ENCODE measurements at places on chromosomes 11 and 22.

GRCh38 chr11:109739379-109739778 lies 317.4 kb downstream of the C11orf87 start:
- DNase-seq, result no peak

GRCh38 chr11:56842814-56843794 lies 94.6 kb upstream of the OR9G4 start:
- DNase-seq, result no peak

- DNase-seq, result no peak
Observed at GRCh38 chr11:106961048-106961447, 57.2 kb downstream of the GUCY1A2 start.

DNA sequence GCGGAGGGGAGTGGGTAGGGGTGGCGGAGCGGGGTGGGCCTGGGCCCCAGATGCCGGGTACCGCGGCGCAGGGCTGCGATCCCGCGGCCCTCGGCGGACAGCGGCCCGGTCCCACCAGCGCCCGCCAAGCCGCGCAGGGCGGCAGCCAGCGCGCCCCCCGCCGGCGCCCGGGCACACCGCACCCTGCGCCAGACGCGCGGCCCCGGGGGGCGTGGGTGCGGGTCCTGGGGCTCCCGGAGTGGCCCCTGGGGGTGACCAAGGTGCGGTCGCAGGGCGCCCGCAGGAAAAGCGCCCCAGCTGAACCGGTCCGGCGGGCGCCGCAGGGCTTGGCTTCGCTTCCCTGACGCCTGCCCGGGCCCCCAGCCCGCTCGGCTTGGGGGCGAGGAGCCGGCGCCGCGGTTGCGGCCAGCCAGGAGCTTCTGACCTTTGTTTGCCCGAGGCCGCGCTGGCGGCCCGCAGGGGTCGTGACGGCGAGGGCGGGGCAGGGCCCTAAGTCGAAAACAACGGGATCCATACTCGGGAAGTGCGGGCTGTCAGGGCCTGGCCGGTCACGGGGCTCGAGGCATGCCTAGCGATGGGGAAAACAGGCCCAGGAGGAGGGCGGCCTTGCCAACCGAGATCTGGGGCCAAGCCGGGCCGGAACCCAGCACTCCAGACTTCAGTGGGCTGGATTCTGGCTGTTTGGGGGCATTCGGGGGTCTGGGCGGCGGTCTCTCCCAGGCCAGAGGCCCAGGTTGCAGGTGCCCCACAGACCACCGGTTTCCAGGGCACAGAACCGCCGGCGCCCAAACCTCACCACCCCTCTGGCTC lies 581 bp upstream of the AP5B1 start:
- DNase-seq, result peak; percentile 50

GRCh38 chr11:2142762-2143202 lies 3.6 kb upstream of the IGF2 start:
- DNase-seq, result no peak

GRCh38 chr11:15988016-15988550 lies 368.3 kb downstream of the SOX6 start:
- no peak for DNase-seq

DNA sequence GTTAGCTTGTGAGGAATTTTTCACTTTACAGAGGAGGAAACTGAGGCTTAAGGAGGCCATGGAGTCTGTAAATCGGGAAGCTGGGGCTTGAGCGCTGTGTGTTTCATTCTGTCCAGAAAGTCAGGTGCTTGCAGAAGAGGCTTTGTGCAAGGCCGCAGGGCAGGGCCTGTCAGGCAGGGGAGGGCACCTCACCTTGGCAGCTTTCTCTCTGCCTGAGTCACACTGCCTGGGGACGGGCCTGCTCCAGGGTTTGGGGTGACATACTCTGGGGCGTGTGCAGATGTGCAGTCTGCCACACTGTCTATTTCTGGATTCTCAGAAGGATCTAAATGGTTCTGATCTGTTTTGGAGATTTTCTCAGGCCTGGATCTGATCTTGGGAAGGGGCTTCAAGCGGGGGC lies 8.4 kb downstream of the INCENP start:
- no peak for DNase-seq

DNA sequence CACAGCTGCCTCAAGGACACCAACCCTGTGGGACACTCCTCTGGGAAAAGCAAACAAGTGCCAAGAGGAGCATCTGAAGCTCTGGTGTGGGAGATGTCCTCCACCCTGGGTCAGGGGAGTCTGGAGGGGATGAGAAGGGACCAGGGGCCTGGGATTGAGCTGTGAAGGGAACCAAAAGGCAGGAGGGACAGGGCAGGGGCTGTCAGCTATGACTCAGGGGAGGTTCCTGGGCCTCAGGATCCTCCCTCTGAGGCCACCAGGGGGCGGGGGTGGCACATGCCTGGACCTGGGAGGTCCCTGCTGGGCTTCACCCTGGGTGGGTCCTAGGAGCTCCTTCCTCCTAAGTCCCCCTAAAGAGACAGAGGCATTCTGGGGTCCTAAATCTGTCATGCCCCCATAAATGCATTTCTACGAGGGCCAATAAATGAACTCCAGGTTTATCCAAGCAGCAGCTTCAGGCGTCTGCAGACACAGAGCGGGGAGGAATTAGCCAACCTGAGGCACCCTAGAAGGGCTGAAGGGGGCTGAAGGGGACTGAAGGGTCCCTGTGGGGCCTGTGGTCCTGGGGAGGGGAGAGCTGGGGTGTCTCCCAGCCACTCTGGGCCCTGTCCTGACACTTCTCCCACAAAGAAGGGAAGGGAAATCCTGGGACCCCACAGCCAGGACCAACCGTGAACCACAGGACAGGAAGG lies 31.9 kb upstream of the IGLL5 start:
- DNase-seq, result peak; percentile 70

GRCh38 chr11:72851726-72852125 lies 37.5 kb downstream of the ATG16L2 start:
- DNase-seq, result no peak

GRCh38 chr22:44543781-44544477 lies 45.9 kb upstream of the RTL6 start:
- no peak for DNase-seq

- DNase-seq, result no peak
Observed at GRCh38 chr11:12775955-12776354, 101.7 kb downstream of the TEAD1 start.

- DNase-seq, result no peak
Observed at GRCh38 chr22:44754998-44755397, 2.6 kb downstream of the ARHGAP8 start.

GRCh38 chr22:23144932-23145877 lies at the start of gene RAB36:
Gene RAB36, plus strand, starts transcription at chr22:23145477. Its CDS starts 1,140 bp downstream, at chr22:23146617.
- DNase-seq, result peak; percentile 96

DNA sequence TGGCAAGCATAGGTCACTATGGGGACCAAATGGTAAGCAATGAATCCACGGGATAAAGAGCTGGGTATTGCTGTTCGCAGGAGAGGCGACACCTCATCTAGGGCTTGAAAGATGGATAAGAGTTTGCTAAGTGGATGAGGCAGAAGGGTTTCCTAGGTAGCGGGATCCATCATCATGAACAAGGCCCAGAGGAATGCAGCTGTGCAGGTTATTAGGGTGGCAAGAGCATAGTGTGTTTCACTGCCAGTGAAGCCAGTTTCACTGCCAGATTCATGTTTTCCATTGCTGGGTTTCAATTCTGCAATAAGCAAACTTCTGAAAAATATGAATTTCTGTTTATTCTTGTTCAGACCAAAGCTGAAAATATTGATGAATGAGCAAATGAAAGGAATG lies 27.2 kb downstream of the WEE1 start:
- DNase-seq, result no peak

- peak; percentile 17 for DNase-seq
Observed at GRCh38 chr11:120710354-120711131, 199.0 kb downstream of the GRIK4 start.

All from endothelial cell (in vitro differentiated cells).